Hepatocyte (in vitro differentiated cells): ENCODE measurements at places on chromosomes 2 and 18.

GRCh38 chr2:12232876-12233275 lies 483.9 kb upstream of the TRIB2 start:
- no peak for DNase-seq

DNA sequence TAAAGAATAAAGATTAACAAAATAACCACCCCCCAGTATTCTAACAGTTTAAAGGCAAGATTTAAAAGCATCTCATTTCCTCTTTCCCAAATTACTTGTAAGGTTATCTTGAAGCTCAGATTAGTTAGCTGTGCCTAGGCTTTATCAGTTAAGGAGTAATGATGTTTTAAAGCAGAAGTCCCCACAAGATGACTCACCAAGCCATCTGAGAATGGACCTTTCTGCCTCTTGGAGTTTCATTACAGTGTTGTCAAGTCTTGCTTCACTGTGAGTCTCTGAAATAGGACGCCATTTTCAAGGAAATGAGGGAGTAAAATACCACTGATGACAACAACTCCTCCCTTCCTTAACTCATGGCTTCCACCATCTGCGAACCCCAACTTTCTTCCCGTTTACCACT lies 35.9 kb downstream of the ZNF385B start:
- DNase-seq, result peak; percentile 10

DNA sequence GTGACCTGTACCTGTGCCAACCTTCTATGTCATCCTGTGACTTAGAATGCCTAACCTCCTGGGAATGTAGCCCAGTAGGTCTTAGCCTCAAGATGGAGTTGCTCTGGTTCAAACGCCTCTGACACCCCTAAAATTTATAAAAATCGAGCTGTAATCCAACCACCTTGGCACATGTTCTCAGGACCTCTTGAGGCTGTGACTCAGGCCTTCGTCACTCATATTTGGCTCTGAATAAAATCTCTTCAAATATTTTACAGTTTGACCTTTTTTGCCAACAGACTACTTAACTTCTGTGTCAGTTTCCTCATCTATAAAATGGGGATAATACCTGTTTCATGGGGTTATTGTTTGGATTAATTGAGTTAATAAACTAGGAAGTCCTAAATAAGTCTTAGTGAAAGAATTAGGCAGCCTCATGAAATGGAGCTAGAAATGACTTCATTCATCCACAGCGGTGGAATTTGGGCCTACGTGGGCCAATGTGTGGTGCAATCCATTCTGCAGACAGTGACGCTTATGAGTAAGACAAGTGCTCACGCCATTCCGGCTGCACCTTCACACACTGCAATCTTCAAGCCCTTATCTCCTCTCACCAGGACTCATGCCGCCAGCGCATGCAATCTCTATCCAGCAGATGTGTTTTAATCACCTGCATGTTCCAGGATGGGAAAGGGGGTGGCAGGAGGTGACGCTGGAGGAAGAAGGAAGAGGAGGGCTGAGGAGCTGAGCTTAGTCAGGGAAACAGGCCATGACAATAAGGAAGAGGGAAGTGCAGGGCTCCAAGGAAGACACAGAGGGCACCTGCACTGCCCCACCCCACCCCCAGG lies 2.0 kb upstream of the UBE2F start:
- DNase-seq, result peak; percentile 69

DNA sequence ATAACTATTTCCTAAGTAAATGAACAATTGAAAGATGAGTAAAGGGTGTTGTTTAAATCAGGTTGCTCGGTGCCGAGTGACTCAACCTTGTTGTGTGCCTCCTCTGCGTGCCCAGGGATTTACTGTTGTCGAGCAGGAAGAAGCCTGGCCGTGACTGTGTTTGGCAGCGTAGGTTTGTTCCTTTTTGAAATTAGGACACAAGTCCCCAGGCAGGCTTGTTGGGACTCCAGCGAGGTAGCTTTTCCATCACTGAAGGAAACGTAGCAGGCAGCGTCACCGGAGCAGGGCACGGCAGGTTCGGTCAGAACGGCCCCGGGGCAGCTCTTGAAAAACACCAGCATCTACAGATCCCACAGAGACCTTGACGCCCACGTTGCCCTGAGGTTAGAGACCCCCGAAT lies 48.6 kb downstream of the TMEM18 start:
- no peak for DNase-seq

- no peak for DNase-seq
Measured at GRCh38 chr2:145935016-145935415, 1415.1 kb upstream of the ZEB2 start.

- no peak for DNase-seq
Measured at GRCh38 chr2:188789951-188790350, 184.2 kb upstream of the COL3A1 start.

DNA sequence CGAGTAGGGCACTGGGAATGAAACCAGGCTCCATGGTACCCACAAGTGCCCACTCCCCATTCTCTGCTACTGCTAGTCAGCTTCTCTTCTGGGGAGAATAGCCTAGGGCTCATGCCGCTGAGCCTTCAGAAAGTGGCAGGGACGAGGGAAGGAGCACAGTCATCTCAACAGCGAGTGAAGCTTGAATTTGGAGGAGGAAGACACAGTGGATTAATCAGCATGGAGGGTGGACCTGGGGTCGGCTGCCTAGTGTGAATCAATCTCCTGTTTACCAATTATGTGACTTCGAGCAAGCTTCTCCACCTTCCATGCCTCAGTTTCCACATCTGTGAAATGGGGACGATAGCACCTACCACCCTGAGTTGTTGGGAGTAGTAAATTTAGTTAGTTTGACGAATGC lies 157.0 kb downstream of the SEPTIN10 start:
- no peak for DNase-seq

- DNase-seq, result no peak
Measured at GRCh38 chr2:60527762-60528161, 25.7 kb downstream of the BCL11A start.

DNA sequence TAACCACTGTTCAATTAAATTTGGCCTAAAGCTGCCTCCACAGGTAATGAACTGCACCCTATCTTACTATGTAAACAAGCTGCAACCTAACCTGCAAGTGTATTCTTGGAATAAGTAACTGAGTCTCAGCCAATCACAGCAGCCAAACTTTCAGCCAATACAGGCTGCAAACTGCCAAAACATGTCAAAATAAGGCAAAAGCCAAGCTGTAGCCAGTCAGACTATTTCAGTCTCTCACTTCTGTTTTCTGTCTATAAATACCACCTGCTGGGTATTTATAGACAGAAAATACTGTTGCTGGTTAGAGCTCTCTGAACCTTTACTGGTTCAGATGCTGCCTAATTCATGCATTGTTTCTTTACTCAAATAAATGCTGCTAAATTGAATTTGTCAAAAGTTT lies 14.3 kb downstream of the C2orf76 start:
- no peak for DNase-seq

GRCh38 chr2:40273734-40274182 lies 178.1 kb downstream of the SLC8A1 start:
- DNase-seq, result no peak

DNA sequence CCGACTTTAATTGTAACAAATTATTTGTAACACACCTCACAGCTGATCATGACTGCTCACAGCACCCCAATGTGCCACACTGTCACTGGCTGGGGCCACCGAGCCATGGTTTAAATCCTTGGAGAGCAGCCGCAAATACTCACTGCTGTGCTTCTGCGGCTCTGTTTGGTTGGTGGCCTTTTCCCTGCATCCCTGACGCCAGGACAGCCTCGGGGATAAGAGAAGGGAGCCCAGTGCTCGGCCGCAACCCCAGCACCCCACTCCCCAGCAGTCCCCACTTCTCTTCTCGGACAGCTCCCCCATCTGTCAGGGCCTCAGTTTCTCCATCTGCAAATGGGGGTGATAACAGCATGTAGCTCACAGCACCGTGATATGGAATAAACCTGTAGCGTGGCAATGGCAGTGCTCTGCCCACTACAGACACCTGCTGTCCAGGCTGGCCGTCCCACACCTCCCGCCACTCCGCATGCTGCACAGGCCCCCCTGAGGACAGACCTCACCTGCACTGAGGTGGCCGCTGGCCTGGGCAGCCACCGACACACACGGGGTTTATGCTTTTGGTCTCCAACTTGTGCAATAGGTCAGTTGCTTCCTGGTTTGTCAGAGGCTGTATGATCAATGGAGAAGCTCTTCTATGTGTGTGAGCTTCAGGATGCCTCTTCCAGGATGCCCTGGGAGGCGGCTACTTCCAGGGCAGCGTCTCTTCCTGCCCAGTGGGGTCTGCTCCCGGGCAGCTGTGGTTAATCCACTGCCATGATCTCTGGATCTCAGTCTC lies 87.1 kb downstream of the NDUFA10 start:
- no peak for DNase-seq

GRCh38 chr2:191041418-191042161 lies 27.6 kb upstream of the STAT1 start:
- peak; percentile 69 for DNase-seq

DNA sequence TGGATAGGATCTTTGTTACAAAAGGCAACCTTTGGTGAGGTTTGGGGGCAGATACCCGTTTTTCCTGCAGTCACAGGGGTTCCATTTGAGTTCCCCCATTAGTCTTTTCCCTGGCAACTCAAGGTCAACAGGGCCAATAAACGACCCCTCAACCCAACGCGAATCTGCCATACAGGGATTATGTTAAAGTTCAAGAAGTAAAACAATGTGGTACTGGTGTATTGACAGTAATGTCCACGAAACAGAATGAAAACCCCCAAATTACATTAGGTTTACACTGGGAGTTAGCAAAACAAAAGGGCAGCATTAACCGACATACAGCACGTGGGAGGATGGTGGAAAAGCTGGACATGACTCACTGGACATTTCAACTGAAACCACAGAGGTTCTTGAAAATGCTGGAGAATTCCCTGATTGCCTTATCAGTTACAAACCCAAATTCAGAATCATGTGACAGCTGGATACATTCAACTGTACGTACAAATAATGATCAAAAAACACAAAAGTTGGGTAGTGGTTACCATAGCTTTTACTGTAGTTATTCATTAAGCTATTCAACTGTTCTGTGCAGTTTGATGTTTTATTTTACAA lies 4.9 kb upstream of the IMP4 start:
- DNase-seq, result peak; percentile 13

DNA sequence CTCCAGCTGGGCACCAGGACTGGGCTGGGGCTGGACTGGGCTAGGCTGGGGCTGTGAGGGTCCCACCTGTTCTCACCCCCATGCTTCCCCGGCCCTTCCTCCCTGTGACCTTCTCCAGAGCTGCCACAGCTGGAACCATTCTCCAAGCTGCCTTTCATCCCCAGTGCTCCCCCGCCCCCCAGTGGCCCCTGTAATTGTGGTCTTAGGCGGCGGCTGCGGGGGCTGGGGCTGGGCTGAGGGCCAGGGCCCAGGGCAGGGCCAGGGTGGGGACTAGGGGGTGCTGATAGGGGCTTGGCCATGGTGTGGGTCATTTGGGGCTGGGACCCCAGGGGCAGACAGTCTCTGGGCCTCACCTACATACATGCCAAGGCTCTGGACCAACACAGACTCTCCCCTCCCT lies 2.8 kb upstream of the WNT10A start:
- no peak for DNase-seq

GRCh38 chr2:226467633-226468032 lies 332.0 kb downstream of the IRS1 start:
- DNase-seq, result no peak

DNA sequence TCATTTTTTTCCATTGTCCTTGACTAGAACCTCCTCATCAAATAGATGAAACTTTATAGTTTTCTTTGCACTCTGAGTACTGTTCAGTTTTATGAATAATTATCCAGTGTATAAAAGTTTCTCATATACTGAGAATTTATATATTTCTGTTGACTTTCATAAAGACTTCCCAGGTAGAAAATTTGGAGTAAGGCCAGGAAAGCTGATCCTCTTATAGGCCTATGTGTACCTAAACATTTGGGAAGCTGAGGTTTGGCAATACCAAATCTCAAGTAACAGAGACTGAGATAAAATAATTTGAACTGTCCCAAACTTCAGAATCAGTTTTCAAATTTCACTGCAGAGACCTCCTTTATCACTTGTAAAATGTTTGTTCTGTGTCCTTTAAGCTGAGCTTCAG lies 43.4 kb downstream of the CCDC102B start:
- no peak for DNase-seq

- peak; percentile 19 for DNase-seq
Measured at GRCh38 chr2:221896505-221897151, 324.5 kb upstream of the EPHA4 start.

DNA sequence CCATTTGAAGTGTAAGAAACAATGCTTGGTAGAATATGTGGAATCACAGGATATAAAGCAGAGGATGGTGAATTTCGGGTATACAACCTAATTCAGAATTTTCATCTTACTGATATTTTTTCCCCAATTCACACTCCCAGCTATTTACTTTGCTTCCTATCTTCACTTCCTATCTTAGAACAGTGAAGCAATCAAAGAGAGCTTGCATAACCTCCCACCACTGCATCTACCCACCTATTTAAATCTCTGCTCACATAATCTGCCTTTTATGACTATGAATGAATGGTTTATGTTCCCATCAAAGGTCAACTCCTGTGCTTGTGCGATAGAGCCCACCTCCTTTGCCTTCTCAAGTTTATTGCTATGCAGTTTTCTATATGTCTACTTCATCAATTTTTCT lies 3.3 kb downstream of the RMDN2 start:
- no peak for DNase-seq

- DNase-seq, result no peak
Measured at GRCh38 chr2:229910147-229910831, 11.5 kb downstream of the TRIP12 start.

DNA sequence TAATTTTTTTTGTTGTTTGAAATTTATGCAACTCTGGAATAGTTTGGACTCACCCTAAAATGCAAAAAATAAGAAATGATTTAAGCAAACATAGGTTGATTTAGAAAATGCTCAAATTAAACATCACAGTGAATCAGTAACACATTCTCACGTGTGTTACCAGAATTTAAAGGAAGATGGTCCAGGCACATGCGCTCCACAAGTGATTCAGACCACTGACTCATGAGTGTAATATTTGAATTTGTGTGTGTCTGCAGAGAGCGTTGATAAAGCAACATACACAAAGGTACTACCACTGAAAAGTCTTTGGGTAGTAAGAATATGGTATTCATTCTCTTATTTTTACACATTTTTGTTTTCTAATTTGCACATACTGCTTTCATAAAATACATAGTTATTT lies 7.9 kb downstream of the SS18 start:
- no peak for DNase-seq

DNA sequence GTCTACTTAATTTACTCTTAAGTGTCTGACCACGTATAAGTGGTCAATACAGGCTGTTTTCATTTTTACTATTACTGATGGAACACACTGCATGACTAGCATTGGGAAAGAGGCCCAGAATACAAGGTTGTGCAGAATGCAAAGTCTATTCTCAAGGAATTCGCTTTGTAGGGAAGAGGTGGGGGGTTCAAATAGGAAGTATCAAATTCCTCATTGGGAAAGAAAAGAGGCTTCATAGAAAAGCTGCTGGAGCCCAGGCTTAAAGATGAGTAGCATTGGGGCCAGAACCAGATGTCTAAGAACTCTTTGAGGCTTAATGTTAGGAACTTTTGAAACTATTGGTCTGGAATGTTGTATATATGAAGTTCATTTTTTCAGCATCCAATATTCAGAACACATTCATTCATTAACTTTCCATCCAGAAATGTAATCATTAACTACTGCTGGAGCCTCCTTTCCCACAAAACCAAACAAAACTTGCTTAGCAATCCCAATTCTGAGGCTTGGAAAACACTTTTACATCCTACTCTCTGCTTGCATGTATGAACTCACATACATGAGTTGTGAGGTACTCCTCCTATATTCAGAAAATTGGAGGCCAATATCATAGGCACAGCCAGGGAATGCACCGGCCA lies 994 bp upstream of the LRATD1 start:
- DNase-seq, result no peak
